ENCODE measurements at places on chromosomes 1 and 21. TPM values are rescaled to one million over a fixed set of nuclear protein-coding genes. Genes with fewer than 3 reads are reported as not detected.

DNA sequence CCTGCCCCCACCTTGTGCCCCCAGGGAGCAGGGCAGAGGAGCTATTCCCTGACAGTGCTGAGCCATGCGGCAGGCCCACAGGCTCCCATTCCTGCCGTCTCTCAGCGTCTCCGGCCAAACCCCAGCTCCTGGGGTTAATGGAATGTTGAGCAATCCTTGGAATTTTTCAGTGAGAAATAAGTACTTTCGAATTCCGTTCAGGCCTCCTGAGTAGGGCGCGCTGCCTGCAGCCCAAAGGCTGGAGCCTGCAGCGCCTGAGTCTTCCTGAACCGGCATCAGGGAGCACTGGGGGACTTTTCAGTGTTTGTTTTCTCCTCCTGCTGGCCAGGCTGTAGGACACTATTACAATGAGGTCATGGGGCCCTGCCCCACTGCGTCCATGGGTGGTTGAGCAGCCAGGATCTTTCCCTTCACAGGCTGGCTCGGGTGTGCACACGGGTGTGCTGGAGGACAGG lies 33.3 kb upstream of the CSF1 start:
- peak; percentile 45 for DNase-seq

- peak; percentile 63 for DNase-seq
Measured at GRCh38 chr1:228650141-228650540, 85.1 kb upstream of the RHOU start.

GRCh38 chr1:168279253-168279652 lies 1.4 kb upstream of the TBX19 start:
- DNase-seq: no peak

GRCh38 chr1:113812661-113813135 lies 422 bp upstream of the RSBN1 start:
- peak; percentile 74 for DNase-seq

DNA sequence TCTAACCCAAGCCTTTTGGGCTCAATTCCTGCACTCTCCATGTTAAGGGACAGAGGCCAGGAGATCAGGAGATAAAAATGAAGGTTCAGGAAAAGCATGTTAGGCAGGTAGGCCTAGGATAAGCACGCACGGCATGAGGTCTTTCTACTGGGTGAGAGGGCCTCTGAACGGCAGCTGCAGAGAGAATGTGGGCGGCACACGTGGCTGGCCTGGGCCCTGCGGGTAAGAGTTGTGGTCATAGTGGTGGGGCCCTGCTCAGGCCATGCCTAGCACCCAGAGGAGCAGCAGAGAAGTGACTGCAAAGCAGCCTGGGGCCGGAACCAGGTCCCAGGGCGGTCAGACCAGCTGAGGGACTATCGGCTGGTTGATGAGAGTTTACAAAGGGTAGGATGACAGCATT lies 7.5 kb upstream of the FOXO6 start:
- peak; percentile 81 for DNase-seq

DNA sequence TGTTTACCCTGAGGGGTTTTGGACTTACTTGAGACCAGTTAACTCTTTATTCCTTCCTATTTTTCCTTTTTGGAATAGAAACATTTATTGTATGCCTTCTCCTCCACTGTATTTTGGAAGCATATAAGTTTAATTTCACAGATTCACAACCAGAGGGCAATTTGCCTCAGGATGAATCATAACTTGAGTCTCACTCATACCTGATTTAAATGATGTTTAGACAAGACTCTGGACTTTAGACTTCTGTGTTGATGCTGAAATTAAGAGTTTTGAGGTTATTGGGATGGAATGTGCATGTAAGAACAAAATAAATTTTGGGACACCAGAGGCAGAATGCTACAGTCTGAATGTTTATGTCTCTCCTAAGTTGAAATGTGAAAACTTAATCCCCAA lies 7.1 kb upstream of the ADAM30 start:
- no peak for DNase-seq

- DNase-seq: no peak
Measured at GRCh38 chr1:216614011-216614934, 109.0 kb downstream of the ESRRG start.

GRCh38 chr1:19032701-19033514 lies 76.4 kb upstream of the IFFO2 start:
- DNase-seq: no peak

GRCh38 chr21:43769325-43769958 lies 6.7 kb downstream of the CSTB start:
- DNase-seq: no peak

DNA sequence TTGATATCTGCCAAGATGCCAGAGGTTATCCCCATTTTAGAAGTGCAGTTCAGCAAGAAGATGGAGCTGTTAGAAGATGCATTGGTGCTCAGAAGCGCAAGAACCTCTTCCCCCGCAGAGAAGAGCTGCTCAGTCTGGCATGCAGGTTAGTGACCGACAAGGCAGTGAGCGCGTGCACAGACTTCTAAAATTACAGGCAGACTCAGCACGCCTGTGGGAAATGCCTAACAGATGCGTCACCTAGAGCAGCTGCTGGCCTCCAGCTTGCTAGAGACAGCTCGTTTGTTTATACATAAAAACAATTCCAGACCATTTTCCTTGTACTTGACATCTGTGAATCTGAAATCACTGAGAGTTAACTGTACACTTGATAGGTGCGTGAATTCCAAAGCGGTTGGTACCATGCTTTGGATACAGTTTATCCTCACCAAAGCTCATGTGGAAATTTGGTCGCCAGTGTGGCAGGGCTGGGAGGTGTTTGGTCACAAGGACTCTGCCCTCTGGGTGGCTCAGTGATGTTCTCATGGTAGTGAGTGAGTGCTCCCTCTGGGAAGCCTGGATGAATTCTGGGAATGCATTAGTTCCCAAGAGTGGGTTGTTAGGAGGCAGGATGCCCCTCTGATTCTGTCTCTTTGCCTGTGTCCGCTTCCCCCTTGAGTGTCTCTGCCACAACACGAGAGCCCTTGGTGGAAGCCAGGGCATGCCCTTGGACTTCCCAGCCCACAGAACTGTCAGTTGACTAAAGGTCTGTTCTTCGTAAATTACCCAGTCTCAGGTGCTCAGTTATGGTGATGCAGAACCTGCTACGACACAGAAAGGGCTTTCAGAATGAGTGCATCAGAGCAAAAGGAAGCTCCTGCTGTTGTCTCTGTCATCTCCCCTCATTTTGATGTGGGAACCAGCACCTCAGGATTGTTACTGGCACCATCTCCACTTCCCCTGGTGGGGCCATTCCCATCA lies 24.4 kb downstream of the SNAP47 start:
- DNase-seq: peak; percentile 71

DNA sequence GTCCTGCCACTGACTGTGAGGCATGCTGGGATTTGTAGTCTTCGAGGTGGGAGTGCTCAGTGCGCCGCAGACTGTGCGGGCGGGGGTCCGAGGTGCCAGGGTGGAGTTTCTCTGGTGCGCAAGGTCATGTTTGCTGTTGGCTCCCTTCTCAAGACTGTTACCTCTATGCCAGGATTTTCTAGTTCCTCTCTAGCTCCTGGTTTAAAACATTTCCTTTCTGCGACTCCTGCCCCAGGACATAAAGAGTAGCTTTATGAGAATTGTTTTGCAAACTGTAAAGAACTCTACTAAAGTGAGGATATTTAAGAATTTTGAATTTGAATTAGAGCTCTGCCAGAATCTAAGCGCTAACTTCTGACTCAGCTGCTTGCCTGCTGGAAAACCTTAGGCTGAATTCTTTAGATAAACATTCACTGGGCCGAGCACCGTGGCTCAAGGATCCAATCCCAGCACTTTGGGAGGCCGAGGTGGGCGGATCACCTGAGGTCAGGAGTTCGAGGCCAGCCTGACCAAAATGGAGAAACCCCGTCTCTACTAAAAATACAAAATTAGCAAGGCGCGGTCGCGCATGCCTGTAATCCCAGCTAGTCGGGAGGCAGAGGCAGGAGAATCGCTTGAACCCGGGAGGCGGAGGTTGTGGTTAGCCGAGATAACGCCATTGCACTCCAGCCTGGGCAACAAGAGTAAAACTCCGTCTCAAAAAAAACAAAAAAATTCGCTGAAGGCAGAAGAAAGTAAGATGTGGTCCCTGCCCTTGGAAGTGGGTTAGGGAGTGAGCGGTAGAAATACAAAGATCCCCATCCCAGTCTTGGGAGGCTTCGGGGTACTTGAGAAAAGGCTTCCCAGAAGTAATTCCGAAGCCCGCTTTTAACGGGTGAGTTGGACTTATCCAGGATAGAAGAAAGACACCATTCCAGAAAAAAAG lies 992 bp upstream of the USP48 start:
- no peak for DNase-seq

- no peak for DNase-seq
Measured at GRCh38 chr1:43350976-43351375, 7.8 kb upstream of the CDC20 start.

- no peak for DNase-seq
Measured at GRCh38 chr1:178796013-178796412, 71.0 kb downstream of the RALGPS2 start.

DNA sequence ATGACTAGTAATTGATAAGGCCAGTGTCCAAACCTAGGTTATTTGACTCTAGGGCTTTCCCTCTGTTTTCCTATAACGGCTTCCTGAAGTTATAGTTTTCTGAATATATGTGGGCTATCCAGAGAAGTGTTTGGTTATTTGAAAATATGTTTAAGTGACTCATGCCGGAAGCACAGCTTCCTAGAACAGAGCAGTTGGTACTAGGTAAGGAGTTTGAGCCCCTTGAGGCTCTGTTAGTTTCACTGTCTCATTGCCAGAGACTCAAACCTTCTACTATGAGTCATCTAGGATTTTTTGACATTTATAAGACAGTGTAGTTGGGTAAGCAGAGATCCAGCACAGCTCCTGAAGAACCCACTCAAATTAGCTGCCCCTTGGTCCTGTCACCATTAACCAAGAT lies 27.1 kb upstream of the LEPR start:
- no peak for DNase-seq

- no peak for DNase-seq
Measured at GRCh38 chr21:23162198-23162946, 2164.2 kb downstream of the NCAM2 start.

- DNase-seq: no peak
Measured at GRCh38 chr1:246573491-246573890, 7.2 kb downstream of the CNST start.

DNA sequence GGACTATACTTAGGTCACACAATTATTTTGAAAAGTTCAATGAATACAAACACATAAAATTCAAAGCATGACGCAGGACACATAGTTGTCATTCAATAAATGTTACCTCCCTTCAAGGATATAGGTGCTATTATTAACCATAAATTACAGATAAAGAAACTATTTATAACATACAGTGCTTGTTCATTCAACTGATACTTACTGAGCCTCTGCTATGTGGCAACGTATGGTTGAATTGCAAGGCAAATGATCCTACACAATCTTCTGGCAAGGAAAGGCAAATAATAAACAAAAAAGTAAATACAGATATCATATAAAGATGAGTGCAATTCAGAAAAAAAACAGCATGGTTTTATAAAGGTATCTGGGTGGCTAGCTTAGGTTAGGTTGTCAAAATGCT lies 614.7 kb downstream of the LTN1 start:
- DNase-seq: no peak

- DNase-seq: no peak
Measured at GRCh38 chr1:56064705-56065104, 514.7 kb downstream of the PLPP3 start.

DNA sequence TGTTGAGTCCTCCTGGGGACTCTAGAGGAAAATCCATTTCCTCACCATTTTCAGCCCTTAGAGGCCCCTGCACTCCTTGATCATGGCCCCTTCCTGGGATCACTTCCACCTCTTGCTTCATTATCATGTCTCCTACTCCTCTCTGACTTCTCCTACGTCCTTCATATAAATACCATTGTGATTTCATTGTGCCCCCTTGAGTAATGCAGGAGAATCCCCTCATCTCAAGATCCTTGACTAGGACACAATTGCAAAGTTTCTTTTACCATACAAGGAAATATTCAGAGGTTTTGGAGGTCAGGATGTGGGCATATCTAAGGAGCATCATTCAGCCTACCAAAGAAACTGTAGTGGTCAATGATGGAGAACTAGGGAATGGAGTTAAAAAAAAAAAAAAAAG lies 8.8 kb upstream of the GBP6 start:
- DNase-seq: no peak

LENEP gene
- total RNA-seq: 1.1 TPM

FAM43B gene
- total RNA-seq: not detected

OR2T33 gene
- total RNA-seq: not detected

WDR4 gene
- total RNA-seq: 21.5 TPM

SLC9C2 gene
- total RNA-seq: 2.6 TPM

OR2T10 gene
- total RNA-seq: not detected

PLD5 gene
- total RNA-seq: 0.72 TPM
